ENCODE measurements at places on chromosomes 2 and 18.

GRCh38 chr2:43082111-43082894, 144.1 kb downstream of the ZFP36L2 start:
- DNase-seq = no peak

DNA sequence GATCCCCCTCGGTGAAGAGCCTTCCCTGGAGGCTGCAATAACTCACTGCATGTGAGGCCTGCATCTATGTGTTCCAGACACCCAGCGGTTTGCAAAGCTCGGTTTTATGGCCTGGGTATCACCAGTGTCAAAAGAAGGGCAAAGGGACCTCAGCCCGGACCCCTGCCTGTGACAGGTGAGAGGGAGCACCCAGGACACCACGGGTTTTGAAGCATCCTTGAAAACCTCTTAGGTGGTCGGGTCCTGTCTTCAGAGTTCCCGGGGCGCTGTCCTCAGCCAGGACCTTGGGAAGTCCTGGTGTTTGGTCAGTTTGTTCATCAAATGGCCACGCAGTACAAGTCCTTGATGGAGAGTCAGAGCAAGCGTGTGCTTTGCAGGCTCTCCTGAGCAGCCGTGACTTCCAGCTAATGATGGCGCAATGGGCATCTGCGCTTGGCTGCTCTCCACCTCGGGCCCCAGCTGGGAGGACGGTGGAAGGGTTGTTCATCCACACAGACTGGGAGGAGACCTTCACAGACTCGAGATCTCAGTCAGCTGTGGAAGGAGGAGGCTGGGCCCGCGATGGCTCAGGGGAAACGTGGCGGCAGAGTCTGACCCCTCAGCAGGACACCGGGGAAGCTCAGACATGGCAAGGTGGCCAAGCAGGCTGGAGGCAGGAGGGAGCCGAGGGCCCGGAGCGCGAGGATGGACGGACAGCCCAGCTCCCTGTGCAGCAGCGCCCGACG, 113.1 kb upstream of the GPC1 start:
- no peak for DNase-seq

- DNase-seq = no peak
Measured at GRCh38 chr18:34795070-34795732, 85.1 kb downstream of the DTNA start.

- no peak for DNase-seq
Measured at GRCh38 chr18:78448106-78448505, 531.5 kb upstream of the SALL3 start.

DNA sequence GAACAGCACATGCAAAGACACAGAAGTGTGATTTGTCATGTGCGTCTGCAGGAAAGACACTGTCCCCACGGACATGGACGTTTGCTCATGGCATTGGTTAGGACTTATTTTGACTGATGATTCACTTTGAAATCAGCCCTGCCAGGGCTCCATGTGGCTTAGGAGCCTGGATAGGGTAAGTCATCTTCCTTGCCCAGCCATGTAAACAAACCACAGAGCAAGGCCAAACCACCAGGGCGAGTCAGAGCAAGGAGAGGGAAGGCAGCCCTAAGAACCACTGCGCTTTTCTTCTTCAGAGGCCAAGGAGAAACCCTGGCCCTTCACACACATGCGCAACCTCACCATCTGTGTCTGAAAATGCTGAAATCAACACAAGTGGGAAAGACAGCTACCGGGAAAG, 88.8 kb downstream of the GFPT1 start:
- DNase-seq = peak; percentile 94
